Spinal cord (tissue), 10 donors: ENCODE measurements at places on chromosomes 5 and 9.
A peak's percentile ranks its signal among the peaks of the same experiment; 100 is the strongest.

- peak; percentile 85 for DNase-seq
Observed at GRCh38 chr9:121073038-121073437, 1.7 kb upstream of the CNTRL start.

DNA sequence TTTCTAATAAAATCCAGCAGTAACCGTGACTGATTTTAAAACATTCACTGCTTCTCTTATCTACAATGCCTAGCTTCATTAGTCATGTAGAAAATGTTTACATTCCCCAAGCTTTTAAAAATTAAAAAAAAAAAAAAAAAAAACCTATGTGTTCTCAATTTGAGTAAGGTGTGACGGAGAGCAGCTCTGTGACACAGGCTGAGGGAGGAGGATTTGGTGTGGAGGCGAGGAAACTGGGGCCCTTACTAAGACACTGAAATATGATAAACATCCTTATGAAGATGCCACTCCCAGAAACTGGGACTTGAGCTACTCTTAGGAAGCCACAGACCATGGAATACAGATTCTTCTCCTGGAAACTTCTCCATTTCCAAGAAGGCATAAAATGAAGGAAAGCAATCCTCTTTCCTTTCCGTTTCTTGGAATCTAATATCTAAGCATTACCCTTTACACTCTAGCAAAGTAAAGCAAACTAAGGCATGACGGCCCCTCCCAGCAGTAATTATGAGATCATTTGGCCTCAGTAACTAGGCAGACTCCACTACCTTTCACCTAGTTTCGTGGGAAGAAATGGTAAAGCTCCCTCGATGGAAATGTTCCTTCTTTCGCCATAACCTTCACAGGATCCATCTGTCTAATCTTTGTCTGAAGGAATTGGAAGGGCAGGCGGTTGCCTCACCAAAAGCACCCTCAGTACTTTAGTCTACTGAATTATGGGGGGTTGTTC is 23.5 kb downstream of the GRAMD2B start:
- DNase-seq: no peak

DNA sequence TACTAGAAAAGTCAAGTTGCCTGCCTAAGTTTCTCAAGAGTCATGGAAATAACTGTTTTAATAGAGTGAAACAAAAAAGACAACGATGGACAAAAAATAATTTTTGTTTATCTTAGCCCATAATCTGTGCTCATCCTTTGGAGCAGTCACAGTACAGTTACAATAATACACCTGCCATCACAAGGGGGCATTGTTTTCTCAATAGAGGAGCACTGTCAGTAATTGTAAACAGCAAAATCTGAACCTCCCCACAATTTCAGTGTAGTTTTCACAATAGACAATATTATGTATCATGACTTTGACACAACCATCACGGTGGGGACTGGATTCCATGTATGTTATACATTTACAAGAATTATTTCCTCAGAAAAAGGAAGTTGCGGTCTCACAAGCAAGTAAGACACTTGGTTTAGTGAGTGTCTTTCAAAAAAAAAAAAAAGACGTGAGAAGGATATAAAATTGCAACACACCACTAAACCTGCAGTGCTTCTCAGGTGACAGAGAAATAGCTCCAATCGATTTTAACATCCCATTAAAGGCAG is 586.3 kb downstream of the PTPRD start:
- no peak for DNase-seq

GRCh38 chr5:139204196-139204595 is 6.0 kb upstream of the SIL1 start:
- no peak for DNase-seq

- no peak for DNase-seq
Observed at GRCh38 chr9:131663288-131663687, 76.6 kb downstream of the RAPGEF1 start.

GRCh38 chr5:87499478-87500410 is 87.0 kb upstream of the CCNH start:
- DNase-seq: no peak

- DNase-seq: no peak
Observed at GRCh38 chr5:54676481-54677340, 159.2 kb downstream of the SNX18 start.

DNA sequence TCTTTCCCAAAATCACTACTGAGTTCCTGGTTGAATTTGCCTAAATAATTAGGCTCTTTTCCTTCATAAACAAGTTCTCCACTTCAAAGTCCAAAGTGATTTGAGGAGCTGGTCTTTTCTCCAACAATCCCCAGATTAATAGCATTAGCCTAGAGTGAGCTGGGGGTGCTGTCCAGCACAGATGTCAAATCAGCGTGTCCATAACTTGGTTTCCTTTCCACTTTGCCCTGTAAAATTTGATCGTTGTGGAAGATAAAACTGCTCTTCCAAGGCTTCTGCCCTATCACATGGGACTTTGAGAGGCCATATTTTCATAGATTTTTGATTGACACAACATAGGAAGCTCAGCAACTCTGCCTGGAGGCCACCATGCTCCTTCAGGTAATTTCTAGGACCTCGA is 134.7 kb upstream of the RORB start:
- no peak for DNase-seq

DNA sequence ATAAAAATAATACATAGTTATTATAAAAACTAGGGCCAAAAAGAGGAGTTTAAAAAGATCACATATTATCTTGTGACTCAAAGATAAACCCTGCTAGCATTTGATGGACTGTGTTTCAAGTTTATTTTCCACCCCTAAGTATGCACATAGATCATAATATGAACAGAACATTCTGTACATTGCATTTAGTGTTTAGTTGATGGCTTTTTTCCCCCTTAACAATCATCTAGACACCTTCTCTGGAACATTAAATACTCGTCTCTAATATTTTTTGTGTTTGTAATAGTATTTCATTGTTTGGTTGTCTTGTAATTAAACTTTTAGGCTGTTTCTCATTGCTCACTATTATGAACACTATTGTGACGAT is 10.5 kb downstream of the COL15A1 start:
- no peak for DNase-seq

DNA sequence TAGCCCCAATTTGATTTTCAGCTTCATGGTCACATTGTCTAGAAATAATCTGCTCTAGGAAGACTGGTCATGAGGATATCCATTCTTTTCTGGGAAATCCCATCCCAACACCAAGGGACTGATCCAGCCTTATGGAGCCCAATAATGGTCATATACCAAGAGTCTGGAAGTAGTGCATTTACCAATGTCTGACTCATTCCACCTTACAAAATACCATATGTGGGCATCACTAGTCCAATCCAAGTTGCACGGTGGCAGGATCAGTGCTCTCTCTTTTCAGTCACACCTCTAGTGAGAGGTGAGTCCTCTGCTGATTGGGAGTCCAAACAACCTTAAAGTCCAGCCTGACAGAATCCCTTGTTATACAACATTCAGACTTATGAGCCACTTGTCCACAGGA is 73.7 kb downstream of the FEM1C start:
- DNase-seq: no peak

- DNase-seq: no peak
Observed at GRCh38 chr5:5405441-5405840, 17.0 kb upstream of the ICE1 start.

DNA sequence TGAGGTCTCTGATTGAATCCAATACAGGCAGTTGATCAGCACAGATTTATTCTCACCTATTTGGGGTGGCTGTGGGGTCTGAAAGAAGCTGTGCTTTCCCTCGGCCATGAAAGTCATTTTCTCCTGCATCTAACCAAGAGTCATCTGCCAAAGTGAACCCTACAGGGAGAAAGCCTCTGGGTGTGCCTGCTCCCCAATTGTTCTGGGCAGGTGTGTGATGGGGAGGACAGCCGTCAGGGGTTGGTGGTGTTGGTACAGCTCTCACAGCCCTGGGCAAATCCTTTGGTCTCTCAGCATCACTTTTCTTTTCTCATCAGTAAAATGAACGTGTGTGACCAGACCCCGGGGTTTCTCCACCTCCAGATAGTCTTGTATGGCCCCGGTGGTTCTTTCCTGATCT is 2.5 kb downstream of the PHF2 start:
- DNase-seq: no peak

- no peak for DNase-seq
Observed at GRCh38 chr5:122152266-122152900, 23.0 kb downstream of the ZNF474 start.

DNA sequence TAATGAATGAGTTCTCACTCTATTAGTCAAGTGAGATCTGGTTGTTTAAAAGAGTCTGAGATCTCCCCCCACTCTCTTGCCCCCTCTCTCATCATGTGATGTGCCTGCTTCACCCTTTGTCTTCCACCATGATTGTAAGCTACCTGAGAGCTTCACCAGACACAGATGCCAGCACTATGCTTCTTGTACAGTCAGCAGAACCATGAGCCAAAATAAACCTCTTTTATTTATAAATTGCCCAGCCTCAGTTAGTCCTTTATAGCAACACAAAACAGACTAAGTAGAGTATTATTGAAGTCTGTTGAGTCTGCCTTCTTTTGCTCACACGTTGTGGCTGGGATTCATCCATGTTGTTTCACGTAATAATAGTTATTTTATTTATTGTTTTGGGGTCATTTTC is 14.3 kb downstream of the CYSTM1 start:
- DNase-seq: no peak

GRCh38 chr5:172454358-172455086 is at the start of gene SH3PXD2B:
Gene SH3PXD2B, minus strand, starts transcription at chr5:172454525. Its CDS starts 173 bp downstream, at chr5:172454352.
- DNase-seq: peak; percentile 48

GRCh38 chr9:81379655-81380054 is 309.7 kb downstream of the TLE1 start:
- no peak for DNase-seq

DNA sequence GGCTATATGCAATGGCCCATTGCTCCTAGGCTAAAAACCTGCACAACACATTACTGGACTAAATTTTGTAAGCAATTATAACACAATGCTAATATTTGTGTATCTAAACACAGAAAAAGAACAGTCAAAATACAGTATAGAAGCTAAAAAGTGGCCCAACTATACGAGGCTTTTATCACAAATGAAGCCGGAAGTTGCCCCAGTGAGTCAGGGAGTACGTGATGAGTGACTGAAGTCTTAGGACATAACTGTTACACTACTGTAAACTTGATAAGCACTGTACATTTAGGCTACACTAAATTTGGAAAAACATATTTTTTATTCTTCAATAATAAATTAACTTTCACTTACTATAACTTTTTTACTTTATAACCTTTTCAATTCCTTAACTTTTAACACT is 105.2 kb upstream of the PRR16 start:
- DNase-seq: no peak

GRCh38 chr5:75235711-75236110 is 967 bp downstream of the ANKRD31 start:
- no peak for DNase-seq

- no peak for DNase-seq
Observed at GRCh38 chr5:19770396-19770795, 217.6 kb downstream of the CDH18 start.

GRCh38 chr5:97119007-97119390 is 23.4 kb downstream of the LIX1 start:
- DNase-seq: no peak

DNA sequence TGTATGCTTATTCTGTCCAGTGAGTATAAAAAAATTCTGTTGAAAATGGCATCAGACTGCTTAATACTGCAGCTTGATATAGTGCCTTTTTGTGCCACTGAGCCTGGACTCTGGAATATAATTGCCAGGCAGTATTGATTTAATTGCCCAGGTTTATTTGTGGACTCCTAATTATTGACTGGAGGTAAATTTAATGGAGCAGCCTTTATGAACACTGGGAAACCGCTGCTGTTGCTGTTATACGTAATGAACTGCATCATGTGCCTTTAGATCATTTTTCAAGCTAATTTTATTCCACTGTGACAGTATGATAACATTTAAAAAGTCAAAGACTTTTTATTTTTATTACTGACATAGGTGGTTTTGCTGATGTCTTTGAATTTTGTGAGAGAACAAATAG is 90.2 kb upstream of the SH3GL2 start:
- DNase-seq: peak; percentile 78

GRCh38 chr9:13665418-13666066 is 386.1 kb upstream of the MPDZ start:
- DNase-seq: no peak

DNA sequence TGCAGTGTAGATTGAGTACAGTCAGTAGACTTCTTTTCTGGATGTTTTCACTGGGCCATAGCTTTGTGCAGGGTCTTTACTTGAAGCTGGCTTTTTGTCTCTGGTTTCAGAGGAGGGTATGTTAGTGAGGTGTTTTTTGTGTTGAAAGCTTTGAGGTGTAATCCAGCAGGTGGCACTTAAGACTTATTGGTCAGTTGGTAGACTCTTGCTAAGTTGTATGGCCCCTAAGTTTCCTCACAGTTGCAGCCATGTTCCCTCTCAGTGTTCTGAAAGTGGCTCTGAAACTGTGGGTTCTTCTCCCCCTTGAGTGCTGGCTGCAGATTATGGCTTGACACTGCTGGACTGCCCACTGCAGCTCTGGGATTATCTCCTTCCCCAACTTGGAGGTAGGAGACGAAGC is 55.7 kb upstream of the SLC44A1 start:
- no peak for DNase-seq

- no peak for DNase-seq
Observed at GRCh38 chr9:102497709-102498108, 497.4 kb upstream of the CYLC2 start.

- DNase-seq: no peak
Observed at GRCh38 chr5:73893813-73894212, 267.8 kb downstream of the ARHGEF28 start.

- DNase-seq: no peak
Observed at GRCh38 chr5:111412593-111412992, 99.7 kb downstream of the STARD4 start.

GRCh38 chr5:149961957-149962409 is 1.4 kb downstream of the SLC26A2 start:
- no peak for DNase-seq

DNA sequence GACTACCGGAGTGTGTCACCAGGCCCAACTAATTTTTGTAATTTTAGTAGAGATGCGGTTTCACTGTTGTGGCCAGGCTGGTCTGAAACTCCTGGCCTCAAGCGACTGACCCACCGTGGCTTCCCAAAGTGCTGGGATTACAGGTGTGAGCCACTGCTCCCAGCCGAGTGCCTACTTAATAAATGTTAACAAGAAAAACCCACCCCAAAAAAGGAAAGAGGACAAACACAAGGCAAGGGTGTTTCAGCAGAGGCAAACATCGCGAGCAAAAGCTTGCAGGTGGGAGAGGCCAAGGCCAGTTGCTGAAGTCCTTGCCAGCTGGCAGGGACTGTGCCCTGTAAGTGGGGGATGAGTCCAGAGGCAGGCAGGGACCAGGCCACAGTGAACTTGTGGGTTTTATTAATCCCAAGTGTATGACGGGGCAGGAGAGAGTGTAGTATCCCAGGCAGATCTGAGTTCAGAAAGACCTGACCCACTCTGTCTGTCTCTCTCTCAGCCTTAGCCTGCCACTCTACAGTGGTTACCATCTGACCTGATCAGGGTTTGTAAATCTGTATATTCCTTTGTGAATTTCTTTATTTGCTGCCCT is 6.4 kb upstream of the FPGS start:
- no peak for DNase-seq
